NCI-H774 (cell line): ENCODE measurements at places on chromosomes 11 and 22.
A peak's percentile ranks its signal among the peaks of the same experiment; 100 is the strongest.

GRCh38 chr11:69035946-69036340 lies 12.8 kb upstream of the TPCN2 start:
- DNase-seq: no peak

- no peak for DNase-seq
Measured at GRCh38 chr11:1736447-1736992, 13.9 kb downstream of the IFITM10 start.

DNA sequence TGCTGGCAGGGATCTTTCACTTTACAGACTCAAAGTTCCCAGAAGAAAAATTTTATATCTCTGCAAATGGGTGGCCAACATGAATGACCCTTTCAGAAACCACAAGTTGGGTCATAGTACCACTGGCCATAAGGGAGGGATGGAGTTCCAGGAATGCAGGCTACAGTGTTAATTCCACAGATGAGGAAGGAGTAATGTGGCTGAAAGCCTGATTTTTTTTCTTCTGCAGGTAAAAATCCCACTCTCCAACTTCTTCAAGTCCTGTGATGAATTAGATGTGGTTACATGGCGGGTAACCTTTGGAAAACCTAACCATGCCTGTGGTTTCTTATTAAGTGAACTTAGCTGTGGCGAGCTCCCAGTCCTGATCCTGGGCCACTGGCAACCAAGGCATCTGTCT lies 103.2 kb downstream of the SLC1A2 start:
- DNase-seq: no peak

DNA sequence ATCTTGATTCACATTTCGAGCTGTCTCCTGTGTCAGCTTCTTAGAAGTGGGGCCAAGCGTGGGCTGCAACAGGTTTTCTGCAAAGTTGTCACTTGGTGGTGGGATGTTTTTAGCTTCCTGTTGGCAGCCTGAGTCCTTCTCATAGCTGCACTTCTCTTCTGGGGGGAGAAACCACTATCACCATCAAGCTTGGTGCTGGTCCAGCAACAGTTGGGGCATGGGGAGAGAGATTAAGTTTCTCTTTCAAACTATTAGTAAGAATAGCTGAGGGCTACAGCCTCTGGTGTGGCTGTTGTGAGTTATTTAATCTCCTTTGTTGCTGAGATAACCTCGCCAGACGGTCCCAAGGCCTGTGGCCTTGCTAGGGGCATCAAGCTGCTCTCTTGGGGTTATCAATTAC lies 123.3 kb upstream of the CRYBB3 start:
- no peak for DNase-seq

GRCh38 chr11:14288189-14288935 lies 70.6 kb downstream of the RRAS2 start:
- no peak for DNase-seq

DNA sequence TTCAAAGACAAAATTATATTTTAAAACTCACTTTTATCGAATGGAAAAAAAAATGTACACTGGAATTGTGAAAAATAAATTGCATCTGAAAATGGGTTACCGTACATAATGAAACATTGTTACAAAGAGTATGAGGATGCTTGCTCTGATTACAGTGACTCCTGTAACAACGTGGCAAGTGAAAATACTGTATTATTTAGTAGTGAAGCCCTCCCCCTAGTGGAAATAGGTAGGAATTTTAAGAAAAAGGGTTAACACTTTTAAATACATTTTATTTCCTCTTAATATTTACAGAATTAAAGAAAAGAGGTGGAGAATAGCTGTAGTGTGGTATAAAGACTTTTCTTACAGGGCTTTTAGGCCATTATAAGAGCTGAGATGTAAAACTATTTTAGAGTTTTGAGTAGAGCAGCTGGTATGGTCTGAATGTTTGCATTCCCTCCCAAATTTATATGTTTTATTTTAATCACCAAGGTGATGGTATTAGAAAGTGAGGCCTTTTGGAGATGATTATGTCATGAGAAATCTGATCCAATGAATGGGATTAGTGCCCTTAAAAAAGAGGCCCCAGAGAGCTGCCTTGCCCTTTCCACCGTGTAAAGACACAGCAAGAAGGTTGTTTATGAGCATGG lies 25.2 kb downstream of the FAM76B start:
- peak; percentile 71 for DNase-seq

DNA sequence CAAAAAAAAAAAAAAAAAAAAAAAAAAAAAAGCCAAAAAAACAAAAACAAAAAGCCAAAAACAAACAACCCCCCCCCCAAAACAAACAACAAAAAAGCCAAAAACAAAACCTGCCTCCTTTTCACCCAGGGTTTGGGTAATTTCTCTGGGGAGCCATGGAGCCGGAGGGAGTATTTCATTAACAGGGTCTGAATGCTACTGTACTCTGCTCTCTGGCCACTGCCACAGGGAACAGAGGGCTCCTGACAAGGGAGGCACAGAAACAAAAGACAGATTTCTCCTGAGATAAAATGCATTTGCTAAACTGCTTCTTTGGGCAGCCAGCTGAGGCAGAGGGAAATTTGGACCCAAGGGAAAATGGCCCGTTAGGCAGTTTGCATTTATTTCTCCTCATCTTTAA lies 266.0 kb upstream of the SYN3 start:
- no peak for DNase-seq
